WTC11 (cell line): ENCODE measurements at places on chromosomes 12 and 14.

DNA sequence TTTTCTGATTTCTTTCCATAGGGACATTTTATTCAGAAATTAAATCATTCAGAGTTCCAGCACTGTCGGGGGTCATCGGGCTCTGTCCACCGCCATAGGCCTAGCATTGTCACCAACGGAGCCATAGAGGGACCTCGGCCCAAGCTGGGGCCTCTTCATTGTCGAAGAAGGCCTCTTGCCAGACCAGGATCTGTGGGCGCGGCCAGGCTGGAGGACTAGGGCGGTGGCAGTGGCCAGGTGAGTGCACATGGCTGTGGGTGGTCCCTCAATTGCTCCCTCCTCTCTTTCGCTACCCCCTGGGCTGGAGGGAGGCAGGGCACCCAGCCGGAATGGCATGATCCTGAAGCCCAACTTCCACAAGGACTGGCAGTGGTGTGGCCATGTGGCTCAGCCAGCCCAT lies 10.6 kb upstream of the SPSB2 start:
- no peak for DNase-seq

DNA sequence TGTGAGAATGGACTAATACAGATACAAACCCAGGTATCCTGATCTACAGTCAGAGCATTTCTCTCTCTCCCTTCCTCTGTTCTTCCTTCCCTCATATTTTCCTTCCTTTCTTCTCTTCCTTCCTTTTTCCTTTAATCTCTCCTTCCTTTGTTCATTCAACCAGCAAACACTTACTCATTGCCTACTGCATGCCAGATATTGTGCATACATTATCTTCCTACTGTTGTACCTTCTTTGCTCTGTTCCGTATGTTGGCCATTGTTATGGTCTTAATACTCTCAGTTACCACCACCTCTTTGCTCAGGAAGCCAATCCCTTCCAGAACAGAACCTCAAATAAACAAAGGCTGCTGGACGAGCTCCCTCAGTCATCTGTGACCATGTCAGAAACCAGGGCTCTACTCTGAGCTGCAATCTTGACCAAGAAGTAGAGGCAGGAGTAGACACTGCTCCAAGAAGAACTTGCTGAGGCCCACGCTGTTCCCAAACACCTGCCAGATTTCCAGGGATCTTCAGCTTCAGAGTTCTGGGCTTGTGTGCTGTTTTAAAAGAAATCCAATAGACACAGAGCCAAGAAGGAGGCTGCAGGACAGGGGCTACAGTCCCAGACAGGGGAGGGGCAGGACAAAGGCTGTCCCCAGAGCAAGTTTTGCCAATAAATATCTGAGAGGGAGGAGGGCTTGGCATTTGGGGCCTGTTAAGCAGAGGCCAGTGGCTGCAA lies 526.7 kb upstream of the TBX3 start:
- no peak for DNase-seq

DNA sequence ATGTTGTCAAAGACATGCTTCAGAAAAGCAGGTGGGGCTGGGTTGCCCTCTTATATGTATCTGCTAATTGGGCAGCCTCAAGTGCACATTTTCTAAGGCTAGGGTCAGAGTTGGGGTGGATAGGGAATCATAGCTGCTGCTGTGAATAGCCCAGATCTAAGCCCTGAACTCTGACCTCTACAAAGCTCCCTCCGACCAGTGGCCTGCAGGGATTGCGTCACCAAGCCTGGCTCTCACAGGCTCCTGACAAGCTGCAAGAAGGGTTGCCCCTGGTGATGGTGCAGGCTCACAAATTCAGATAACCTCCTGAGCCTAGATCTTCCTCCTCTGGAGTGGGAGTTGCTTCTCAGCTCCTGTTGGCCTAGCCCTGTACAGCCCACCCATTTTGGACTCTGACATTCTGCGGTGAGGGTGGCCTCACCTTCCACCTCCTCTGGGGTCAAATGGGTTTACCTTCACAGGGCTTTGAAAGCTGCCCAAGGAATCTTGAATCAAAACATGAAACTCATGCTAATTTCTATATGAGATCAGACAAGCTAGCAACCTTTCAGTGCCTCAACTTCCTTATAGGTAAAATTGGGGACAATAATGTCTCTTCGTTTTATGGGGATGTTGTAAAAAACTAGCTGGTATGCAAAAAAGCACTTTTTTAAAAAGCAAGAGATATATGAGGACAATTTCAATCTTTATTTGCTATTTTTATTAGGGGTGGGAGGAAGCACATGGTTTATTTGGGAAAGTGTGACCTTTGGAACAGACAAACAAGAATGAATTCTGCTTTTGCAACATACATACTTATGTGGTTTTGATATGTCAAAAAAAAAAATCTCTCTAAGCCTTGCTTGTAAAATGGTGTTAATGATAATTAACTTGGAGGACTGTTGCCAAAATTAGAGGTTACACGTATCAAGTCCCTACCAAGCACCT lies 4.9 kb upstream of the SUSD6 start:
- no peak for DNase-seq

- DNase-seq, result no peak
Observed at GRCh38 chr14:32675433-32675832, 263.2 kb upstream of the NPAS3 start.

DNA sequence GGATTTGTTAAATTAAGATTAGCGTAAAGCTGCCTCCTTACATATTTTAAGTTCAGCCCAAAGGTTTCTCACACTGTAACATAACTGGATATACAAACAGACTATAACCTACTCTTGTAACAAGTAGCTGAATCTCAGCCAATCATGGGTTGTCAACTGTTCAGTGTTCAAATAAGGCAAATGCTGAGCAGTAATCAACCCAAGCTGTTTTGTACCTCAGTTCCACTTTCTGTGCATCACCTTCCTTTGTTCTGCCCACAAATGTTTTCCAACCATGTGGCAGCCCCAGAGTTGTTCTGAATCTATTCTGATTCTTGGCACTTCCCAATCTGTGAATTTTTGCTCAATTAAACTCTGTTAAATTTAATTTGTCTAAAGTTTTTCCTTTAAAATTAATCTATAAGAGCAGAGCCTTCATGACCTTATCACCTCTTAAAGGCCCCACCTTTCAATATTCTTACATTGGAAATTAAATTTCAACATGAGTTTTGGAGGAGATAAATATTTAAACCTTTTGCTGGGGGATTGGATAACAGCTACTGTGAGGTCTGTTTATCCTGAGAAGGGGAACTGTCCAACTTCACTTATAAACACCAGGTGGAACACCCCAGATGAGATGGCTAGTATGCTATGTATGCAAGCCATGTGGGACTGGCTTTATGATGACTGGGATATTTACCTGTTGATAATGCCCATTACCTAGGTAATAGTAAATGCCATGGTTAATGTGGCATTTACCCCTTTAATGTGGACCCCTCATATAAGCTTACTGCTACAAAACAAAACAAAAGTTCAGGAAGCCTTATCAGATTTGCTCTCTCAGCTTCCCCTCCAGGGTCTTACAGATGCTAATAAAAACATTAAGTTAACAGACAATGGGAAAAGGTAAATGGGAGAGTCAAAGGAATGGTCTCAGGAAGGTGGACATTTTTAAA lies 42.2 kb upstream of the ARID2 start:
- DNase-seq, result no peak

DNA sequence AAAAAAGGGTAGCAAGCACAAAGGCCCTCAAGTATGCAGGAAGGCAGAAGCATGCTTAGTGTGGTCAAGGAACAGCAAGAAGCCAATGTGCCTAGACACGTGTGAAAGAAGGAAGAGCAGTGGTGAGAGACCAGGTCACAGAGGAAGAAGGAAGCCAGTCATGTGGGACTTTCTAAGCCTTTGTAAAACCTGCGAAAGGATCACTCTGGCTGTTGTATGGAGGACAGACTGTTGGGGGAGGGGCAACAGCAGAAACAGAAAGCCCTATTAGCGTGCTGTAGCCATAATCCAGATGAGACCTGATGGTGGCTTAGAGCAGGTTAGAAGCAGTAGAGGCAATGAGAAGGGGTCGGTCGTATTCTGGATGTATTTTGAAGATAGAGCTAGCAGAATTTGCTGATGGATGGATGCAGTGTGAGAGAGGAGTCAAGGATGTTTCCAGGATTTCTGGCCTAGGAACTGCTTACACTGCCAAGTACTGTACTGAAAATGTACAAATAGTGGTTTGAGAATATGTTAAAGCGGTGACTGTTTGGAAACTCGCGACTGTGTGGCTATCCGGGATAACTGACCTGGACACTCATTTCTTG lies 5.7 kb upstream of the MLF2 start:
- DNase-seq, result no peak

DNA sequence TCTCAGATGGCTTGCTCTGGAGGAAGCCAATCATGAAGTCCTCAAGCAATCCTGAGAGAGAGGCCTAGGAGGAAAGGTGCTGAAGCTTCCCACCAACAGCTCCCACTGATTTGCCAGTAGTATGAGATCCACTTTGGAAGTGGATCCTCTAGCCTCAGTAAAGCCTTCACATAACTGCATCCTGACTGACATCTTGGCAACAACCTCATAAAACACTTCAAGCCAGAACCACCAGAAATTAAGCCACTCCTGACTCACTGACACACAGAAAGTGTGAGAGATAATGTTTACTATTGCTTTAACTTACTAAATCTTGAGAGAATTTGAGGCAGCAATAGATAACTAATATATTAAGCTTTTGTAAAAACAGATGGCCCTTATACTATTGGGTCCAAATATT lies 11.7 kb upstream of the TMX1 start:
- no peak for DNase-seq

DNA sequence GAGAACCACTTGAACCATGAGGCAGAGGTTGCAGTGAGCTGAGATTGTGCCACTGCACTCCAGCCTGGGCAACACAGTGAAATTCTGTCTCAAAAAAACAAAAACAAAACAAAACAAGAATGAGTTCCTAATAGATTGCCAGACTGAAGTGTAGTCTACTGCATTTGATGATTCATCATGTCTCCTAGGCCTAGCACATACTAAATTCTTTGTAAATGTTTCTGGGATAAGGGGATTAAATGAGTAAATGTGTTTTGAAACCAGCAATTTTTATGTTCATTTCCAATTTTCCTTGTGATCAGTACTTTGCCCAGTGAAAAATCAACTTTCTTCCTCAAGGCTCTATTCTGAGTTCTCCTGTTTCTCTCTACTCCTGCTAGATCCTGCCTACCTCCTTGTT lies 2.9 kb upstream of the DYRK2 start:
- no peak for DNase-seq

DNA sequence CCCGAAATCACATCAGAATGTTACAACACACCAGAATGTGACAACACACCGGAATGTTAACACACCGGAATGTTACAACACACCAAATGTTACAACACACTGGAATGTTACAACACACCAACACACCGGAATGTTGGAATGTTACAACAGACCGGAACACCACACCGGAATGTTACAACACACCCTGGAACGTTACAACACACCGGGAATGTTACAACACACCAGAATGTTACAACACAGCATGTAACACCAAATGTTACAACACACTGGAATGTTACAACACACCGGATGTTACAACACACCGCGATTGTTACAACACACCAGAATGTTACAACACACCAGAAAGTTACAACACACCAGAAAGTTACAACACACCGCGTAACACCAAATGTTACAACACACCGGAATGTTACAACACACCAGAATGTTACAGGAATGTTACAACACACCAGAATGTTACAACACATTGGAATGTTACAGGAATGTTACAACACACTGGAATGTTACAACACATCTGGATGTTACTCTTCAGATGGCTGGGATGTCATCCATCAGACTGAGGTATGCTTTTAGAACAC lies 21.1 kb downstream of the CHFR start:
- no peak for DNase-seq

DNA sequence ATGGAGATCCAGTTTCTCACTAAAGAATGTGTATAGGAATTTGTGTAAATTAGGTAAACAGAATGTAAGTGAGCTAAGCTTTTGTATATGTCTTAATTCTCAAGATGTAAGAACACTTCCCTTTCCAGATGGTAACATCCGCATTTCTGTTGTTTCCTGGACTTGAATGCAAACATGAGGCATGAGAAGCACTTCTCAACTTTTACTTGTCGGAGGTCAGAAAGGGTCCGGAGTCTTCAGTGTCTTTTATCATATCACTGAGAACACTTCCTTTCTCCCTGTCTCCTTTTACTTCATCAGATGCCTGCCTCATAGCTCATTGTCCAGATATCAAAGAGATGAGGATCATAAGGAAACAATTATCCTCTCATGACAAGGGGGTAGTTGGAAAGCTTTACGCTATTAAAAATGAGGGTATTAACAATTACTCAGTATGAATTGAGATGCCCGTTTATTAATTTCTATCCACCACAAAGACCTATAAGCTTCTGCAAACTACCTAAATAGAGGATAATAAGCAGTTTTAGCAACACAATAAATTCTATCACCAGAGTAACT lies 214.1 kb upstream of the FLRT2 start:
- no peak for DNase-seq

GRCh38 chr12:22615963-22616501 lies 8.9 kb upstream of the ETNK1 start:
- no peak for DNase-seq

DNA sequence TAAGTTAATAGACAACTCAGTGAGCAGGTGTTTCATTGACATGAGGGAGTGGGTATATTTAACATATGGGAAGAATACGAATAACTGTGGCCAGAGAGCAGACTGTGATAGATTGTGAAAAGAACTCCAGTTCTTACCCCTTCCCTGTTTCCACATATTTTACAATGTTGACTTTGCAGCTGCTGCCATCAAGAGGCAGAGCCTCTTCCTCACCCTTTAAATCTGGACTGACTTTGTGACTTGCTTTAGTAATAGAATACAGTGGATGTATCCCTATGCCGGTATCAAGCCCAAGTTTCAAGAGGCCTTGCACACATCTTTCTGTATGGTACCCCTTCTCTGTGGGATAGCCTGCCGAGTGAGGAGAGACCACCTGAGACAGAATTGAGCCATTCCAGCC lies 356.7 kb downstream of the ETNK1 start:
- no peak for DNase-seq

GRCh38 chr12:13900718-13901117 lies 80.7 kb downstream of the GRIN2B start:
- DNase-seq, result no peak

- DNase-seq, result peak; percentile 83
Observed at GRCh38 chr12:6963016-6963731, 7.3 kb downstream of the PHB2 start.
